ENCODE measurements at places on chromosomes 3 and 15.
A peak's percentile ranks its signal among the peaks of the same experiment; 100 is the strongest.

GRCh38 chr15:57158589-57158988, 217.7 kb upstream of the CGNL1 start:
- no peaks in the 10 kb centered on the region for H3K4me1 ChIP-seq
- no peaks in the 10 kb centered on the region for H3K36me3 ChIP-seq
- no peak for DNase-seq
- no peak overlapping the region for H3K4me3 ChIP-seq
- H3K27ac ChIP-seq, result no peak overlapping the region

DNA sequence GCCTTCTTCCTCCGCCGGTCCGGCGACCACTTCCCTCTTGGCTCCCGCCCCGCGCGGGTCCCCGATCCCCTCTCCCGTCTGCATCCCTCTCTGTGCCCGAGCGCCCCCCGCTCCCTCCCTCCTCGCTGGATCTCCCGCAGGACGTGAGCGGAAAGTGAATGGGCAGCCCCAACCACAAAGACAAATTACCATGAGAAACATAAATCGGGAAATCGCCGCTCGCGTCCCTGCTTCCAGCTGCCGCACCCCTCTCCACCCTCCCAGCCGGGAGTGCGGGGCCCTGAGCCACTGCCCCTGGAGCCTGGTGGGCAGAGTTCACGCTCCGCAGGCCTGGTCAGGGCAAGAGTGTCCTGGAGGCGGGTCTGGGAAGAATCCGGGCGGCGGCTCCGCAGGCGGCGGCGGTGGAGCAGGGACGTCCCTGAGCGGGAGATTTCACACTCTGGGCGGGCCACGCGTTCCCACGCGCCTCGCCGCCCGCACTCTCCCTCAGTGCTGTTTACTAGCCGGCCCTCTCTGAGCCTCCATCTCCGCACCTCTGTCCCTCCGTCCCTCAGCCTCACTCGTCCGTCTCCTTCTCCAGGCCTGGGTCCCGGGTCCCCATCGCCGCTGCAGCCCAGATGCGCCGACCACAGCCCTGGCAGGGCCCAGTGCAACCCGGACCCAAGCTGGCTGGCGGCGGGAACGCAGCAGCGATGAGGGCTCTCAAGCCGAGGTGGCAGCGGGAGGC, 835 bp downstream of the SEMA5B start:
- no peak overlapping the region for H3K27ac ChIP-seq
- H3K27me3 ChIP-seq, result peaks cover 57% of the 10 kb centered on the region
- H3K4me3 ChIP-seq, result peak overlapping the region; percentile 67
- H3K36me3 ChIP-seq, result no peaks in the 10 kb centered on the region
- no peak for DNase-seq

GRCh38 chr3:45010811-45011333, 15.2 kb upstream of the CLEC3B start:
- H3K4me1 ChIP-seq, result peaks cover 47% of the 10 kb centered on the region
- peak overlapping the region; percentile 71 for H3K27ac ChIP-seq
- no peaks in the 10 kb centered on the region for H3K27me3 ChIP-seq
- H3K4me3 ChIP-seq, result no peak overlapping the region
- DNase-seq, result no peak

DNA sequence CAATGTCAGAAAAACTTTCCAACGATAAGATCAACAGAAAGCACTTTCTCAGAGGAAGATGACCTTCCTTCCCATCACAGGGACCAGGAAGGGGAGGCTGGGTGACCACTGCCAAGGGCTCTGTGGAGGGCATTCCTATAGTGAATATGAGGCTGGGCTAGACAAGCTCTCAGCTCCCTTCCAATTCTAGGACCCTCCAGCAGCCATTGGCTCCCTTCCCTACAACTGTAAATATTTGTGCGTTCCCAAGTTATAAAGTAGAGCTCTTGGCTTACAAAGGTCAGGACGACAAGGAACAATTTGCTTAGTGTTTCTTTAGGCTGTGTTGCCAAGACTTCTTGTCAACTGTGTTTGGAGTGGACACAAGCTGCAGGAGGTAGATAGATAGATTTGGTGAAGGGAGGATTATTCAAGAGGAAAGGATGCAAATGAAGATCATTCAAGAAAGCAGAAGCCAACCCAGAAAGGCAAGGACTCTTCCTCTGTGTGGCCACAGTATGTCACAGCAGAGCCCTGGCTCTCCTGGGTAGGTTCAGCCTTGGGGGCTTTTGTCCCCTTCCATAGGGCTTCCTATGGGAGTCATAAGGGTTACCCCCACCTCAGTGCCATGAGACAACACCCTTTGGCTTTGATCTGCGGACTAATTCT, 223.6 kb upstream of the TLE3 start:
- no peak overlapping the region for H3K27ac ChIP-seq
- H3K4me3 ChIP-seq, result no peak overlapping the region
- no peaks in the 10 kb centered on the region for H3K27me3 ChIP-seq
- DNase-seq, result peak; percentile 12
- H3K4me1 ChIP-seq, result peaks cover 12% of the 10 kb centered on the region

DNA sequence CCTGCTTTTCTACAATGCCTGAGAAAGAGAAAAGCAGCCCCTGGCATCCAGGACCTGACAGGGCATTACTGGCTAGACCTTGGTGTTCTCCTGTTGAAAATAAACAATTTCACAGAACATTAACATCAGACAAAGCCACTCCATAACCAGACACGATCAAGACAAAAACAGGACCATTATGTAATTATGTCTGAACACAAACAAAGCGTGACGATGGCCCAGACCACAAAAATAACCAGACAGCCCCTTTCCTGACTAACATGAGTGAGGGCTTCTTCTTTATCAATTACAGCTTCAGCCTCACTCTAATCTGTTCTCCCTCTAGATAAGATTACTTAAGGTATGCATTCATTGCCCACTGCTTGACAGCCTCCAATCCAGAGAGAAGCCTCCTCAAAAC, 172.7 kb upstream of the LMCD1 start:
- DNase-seq, result peak; percentile 38
- H3K27me3 ChIP-seq, result no peaks in the 10 kb centered on the region
- H3K36me3 ChIP-seq, result no peaks in the 10 kb centered on the region

DNA sequence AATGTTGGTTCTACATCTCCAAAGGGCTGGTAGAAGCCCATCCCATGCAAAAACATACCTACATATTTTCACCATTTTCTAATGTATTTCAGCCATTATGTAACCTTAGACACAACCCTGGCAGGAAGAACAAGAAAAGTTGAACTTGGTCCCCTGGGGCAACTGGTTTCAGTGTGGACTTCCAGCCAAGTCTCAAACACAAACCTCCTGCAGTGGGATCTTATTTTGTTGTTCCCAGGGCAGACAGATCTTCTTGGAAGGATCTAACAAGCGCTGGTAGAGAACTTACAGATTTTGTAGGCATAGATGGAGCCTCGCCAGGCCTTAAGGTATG, 96.3 kb downstream of the ADAMTS17 start:
- no peak overlapping the region for H3K4me3 ChIP-seq
- no peaks in the 10 kb centered on the region for H3K36me3 ChIP-seq
- H3K4me1 ChIP-seq, result no peaks in the 10 kb centered on the region
- no peak overlapping the region for H3K27ac ChIP-seq

DNA sequence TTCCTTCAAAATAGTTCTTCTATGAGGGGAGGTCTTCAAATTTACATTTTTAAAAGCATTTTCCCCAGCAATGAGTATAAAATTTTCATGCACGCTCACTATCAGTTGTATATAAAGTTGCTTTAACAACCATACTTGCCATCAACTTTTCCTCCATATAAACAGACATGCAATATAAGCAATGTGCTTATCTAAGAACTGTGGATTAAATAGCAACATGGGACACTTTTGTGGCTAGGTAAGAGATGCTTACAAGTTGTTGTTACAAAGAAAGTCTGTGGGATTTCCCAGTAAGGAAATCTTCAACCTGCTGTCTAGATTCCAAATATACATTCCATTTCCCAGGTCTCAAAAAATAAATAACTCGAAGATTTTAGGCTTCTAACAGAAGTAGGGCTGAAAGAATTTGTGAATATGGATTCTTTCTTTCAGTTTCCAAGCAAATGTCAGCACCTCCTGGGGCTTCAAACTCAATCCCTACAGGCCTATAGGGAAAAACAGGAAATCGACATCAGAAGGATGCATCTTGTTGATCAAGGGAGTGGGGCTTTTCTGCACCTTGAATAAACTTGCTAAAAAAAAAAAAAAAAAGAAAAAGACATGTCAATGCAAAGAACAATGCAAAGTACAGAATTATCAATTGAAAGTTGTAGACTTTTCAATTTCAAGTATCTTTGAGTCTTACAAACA, 16.1 kb downstream of the TNIK start:
- DNase-seq, result peak; percentile 24
- no peaks in the 10 kb centered on the region for H3K36me3 ChIP-seq
- H3K27me3 ChIP-seq, result no peaks in the 10 kb centered on the region
- H3K4me3 ChIP-seq, result no peak overlapping the region

GRCh38 chr3:171658841-171659240, 151.4 kb downstream of the PLD1 start:
- H3K4me3 ChIP-seq, result no peak overlapping the region
- H3K27me3 ChIP-seq, result no peaks in the 10 kb centered on the region
- no peak for DNase-seq
- no peak overlapping the region for H3K27ac ChIP-seq
- peaks cover 10% of the 10 kb centered on the region for H3K36me3 ChIP-seq

GRCh38 chr15:37362414-37362813, 262.1 kb upstream of the MEIS2 start:
- H3K4me3 ChIP-seq, result no peak overlapping the region
- no peak for DNase-seq
- H3K4me1 ChIP-seq, result no peaks in the 10 kb centered on the region
- H3K27ac ChIP-seq, result no peak overlapping the region
- H3K27me3 ChIP-seq, result no peaks in the 10 kb centered on the region
- no peaks in the 10 kb centered on the region for H3K36me3 ChIP-seq

GRCh38 chr3:169822091-169822490, 9.4 kb upstream of the LRRC34 start:
- H3K36me3 ChIP-seq, result no peaks in the 10 kb centered on the region
- H3K4me3 ChIP-seq, result no peak overlapping the region
- H3K4me1 ChIP-seq, result no peaks in the 10 kb centered on the region
- no peak overlapping the region for H3K27ac ChIP-seq
